CD4-positive, alpha-beta T cell treated with Interferon gamma for 1 hour (primary cell): ENCODE measurements at places on chromosomes 1 and 21.
A peak's percentile ranks its signal among the peaks of the same experiment; 100 is the strongest.

DNA sequence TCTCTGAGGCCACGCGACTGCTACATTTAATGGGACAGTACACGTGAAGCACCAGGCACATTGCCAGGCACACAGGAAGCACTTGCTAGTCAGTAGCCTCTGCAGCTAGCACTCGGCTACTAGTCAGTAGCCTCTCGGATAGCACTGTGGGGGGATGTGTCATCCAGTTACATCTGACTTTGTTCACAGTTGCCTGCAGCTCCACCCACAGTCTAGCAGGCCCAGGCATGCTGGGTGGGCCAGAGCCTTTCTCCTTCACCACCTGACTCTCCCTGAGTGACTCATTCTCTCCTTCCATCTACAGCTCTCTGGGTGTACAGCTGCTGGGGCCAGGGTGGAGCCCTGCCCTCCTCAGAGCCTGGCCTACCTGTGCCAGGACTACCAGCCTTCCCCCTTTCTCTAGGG lies 51.5 kb downstream of the PTPRF start:
- no peak for DNase-seq

DNA sequence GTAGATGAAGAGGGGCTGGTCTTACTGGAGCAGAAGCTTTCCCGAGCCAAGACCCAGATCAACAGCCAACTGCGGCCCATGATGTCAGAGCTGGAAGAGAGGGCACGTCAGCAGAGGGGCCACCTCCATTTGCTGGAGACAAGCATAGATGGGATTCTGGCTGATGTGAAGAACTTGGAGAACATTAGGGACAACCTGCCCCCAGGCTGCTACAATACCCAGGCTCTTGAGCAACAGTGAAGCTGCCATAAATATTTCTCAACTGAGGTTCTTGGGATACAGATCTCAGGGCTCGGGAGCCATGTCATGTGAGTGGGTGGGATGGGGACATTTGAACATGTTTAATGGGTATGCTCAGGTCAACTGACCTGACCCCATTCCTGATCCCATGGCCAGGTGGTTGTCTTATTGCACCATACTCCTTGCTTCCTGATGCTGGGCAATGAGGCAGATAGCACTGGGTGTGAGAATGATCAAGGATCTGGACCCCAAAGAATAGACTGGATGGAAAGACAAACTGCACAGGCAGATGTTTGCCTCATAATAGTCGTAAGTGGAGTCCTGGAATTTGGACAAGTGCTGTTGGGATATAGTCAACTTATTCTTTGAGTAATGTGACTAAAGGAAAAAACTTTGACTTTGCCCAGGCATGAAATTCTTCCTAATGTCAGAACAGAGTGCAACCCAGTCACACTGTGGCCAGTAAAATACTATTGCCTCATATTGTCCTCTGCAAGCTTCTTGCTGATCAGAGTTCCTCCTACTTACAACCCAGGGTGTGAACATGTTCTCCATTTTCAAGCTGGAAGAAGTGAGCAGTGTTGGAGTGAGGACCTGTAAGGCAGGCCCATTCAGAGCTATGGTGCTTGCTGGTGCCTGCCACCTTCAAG lies 57.3 kb downstream of the LAMC2 start:
- DNase-seq = no peak

DNA sequence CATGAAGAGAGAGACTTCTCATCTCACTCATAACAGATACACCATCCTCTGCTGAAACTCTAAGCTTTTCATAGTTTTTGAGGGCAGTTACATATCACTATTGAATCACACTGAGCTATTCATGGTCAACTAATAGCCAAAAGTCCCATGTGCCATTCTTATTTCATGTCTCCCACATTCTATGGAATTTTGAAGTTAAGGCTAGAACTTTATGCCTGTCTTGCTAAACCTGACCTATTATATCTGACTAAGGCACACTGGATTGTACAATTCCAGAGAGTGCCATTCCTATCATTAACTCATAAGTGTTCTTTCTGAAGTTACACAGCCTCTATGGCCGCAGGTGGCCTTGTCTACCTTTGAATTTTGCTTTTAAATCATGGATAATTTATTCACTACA lies 254.3 kb downstream of the PTPRC start:
- DNase-seq = no peak

GRCh38 chr1:928825-929661 lies 5.3 kb downstream of the SAMD11 start:
- DNase-seq = no peak

- no peak for DNase-seq
These were observed 5.9 kb upstream of the SERINC2 start for GRCh38 chr1:31407029-31407626.

DNA sequence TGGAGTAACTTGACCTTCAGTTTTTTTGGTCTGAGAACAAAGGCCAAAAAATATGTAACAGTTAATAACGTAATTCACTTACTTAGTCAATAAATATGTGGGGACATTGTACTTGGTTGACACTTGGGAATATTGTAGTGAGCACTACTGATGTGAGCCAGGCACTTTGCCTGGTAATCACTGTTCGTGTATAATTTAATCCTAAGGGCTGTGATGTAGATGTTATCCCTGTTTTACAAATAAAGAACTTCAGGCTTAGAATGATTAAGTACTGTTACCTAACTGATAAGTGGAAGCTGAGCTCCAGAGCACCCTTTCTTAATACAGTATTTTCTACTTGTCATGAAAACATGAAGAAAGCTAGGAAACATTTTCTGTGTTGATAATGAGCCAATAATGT lies 28.0 kb downstream of the PTBP2 start:
- no peak for DNase-seq

DNA sequence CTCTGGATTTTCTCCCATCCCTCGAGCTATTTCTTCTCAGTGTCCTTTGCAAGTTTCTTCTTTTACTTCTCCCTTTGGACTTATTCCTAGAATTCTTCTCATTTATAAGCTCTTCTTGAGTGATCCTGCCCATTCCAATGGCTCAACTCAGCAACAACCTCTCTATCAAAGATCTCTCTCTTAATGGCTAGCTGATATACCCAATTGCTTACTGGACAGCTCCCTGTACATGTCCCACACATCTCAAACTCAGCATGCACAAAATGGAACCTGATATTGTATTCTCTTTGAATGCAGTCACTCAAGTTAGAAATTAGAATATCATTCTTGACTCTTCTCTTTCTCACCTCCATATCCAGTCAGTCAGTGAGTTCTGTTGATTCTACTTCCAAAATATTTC lies 48.6 kb downstream of the SLC25A24 start:
- DNase-seq = no peak

DNA sequence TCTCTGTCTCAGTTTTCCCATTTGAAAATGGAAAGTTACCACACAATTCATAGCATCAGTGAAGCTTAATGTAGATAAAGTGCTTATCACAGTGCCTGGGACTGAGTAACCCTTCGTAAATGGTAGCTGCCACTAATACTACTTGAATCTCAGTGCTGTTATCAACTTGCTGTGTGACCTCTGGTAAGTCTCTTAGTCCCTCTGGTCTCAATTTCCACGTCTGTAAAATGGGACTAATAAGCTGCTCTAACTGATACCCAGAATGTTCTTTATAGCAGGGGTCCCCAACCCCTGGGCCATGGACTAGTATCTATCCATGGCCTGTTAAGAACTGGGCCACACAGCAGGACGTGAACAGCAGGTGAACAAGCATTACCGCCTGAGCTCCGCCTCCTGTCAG lies 7.7 kb downstream of the SERINC2 start:
- no peak for DNase-seq

GRCh38 chr21:21213297-21213696 lies 215.1 kb downstream of the NCAM2 start:
- DNase-seq = no peak

- DNase-seq = no peak
These were observed 219.3 kb downstream of the PLPP3 start for GRCh38 chr1:56360021-56360420.

GRCh38 chr1:170309389-170310013 lies 163.7 kb downstream of the NTMT2 start:
- DNase-seq = no peak

GRCh38 chr1:245118806-245119205 lies 36.0 kb upstream of the KIF26B start:
- DNase-seq = no peak

DNA sequence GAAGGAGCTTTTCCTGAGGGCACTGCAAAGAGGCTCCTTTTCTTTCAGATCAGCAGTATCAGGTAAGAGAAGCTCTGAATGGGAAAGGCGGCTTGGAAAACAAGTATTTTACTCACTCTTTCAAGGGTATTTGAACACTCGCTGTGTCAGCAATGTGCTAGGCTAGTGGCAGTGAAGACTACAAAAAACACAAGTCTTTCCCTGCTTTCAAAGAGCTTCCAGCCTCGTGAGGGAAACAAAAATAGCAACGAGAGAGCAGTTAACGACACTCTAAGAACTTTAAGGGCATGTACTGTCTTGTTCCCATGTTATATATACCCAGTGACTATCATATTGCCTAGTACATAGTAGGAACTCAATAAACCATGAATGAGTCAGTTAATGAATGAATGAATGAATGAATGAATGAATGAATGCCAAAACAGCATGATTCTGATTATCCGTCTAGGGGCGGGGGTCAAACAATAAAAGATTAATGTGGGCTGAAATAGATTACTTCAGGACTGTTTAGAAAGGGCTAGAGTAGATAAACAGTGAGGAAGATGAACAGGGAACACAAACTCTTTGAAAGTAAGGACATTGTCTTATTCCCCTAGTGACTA lies 14.2 kb upstream of the MCOLN3 start:
- DNase-seq = no peak

DNA sequence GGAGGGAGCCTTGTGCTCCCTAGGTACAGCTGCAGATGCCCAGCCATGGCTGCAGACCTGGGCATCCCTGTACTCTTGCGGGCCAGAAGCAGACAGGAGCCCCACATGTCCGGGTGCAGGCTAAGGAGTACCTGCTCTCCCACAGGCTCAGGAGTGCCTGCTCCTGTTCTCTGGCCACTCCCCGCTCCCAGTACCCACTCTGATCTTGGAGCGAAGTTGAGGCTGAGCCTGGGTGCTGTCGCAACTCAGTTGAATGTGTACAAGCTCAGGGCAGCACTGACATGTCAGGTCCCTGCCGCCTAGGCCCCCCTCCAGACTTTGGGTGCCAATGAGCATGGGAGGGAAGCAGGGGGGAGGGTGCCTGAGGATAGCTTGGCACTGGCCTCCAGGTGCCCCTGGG lies 666.9 kb downstream of the PLPP3 start:
- DNase-seq = no peak

DNA sequence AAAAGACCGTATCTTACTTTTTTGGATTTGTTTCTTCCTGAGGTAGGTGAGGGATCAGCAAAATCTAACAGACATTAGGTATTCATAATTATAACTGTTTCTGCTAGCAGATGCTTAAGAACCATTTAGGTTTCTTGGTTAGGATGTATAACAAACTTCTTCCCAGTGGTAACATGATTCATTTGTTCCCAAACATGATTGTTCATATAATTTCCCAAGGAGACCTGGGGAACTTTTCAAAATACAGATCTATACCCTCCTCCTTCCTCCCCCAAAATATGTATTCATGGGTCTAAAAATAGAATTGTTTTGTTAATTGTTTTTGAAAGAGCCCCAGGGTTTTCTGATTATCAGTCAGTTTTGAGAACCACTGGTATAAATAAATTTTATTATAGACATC lies 228.2 kb downstream of the COP1 start:
- no peak for DNase-seq

- peak; percentile 6 for DNase-seq
These were observed 535 bp downstream of the SETD4 start for GRCh38 chr21:36059823-36060158.

GRCh38 chr1:8813991-8814390 lies 3.4 kb downstream of the RERE start:
- no peak for DNase-seq

DNA sequence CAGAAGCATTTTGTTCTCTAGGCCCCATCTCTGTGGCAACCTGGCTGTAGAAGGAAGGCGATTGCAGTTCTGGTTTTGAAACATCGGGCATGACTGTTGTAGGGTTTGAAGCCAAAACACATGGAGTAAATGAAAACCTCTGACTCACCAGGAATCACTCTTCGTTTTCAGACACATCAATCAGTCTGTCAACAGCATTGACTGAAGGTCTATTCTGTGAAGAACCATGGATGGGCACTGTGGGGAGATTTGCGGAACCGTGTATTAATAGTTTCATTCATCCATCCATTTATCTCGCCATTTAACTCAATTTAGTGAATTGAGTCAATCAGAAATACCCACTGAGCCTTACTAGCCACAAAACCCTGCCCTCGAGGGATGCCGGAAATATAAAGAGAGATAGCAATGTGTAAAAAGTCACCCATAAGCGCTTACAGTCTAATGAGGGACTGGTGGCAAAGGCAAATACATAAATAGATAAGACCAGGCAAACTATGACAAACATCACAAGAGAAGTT lies 364.6 kb upstream of the PROX1 start:
- no peak for DNase-seq

DNA sequence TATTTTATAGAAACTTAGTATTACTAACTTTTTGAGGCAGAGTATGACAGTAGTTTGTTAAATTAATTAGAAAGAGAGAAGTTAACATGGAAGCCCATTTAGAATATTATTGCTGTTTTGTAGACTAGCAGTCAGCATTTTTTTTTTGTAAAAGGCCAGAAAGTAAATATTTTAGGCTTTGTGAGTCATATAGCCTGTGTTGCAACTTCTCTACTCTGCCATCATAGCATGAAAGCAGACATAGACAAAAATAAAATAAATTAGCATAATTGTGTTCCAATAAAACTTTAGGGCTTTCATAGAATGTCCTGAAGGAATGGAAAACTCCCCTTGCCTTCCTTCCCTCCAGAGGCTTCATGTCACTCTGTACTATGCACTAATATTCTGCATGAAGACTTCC lies 12.3 kb upstream of the RGS4 start:
- DNase-seq = no peak

DNA sequence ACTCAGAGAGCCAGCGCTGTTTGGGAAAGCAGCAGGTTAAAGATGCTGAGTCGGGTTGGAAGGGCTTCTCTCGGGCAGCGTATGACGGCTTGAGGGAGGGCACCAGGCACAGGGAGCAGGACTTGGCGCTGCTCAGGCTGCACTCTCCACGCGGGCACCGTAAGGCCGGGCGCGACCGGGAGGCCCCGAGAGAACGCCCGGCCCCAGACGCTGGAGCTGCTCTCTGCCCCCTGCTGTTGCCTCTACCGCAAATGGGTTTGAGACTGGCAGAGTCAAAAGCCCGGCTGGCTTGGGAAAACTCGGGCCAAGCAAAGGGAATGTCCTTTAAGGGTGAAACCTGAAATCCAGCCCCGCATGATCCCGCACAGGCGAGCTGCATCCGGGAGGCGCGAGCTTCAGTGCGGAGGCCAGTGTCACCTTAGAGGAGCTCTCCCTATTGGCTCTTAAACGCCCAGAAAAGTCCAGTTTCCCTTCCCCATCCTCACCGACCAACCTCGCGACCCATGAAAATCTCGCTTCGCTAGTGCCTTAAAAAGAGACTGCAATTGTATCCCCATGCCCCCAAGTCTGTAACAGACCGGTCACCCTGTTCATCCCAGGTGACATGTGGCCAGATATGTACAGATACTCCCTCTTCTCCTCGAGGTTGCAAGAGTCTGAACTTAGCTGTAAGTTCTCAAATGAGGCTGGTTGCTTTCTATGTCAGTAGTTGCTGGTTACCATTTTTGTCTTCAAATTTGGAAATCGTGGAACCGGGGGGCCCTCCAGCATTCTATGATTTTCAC lies 1.1 kb downstream of the PRRX1 start:
- no peak for DNase-seq

GRCh38 chr1:36706416-36706815 lies 223.7 kb upstream of the CSF3R start:
- no peak for DNase-seq
